Adipose tissue (tissue), 3 donors: ENCODE measurements at places on chromosomes 5 and 9. TPM values are rescaled to one million over a fixed set of nuclear protein-coding genes. Genes with fewer than 3 reads are reported as not detected.

Gene WNT8A
- not detected for polyA plus RNA-seq

Gene SH3TC2
- 0.33 TPM for polyA plus RNA-seq

Gene CD72
- polyA plus RNA-seq = 3.0 TPM

Gene RGS7BP
- polyA plus RNA-seq = 0.79 TPM

Gene DCAF10
- 9.6 TPM for polyA plus RNA-seq

Gene SEMA6A
- 5.8 TPM for polyA plus RNA-seq

Gene ACSL6
- 0.64 TPM for polyA plus RNA-seq

Gene CCNJL
- 1.3 TPM for polyA plus RNA-seq

Gene PROB1
- 0.32 TPM for polyA plus RNA-seq

Gene ALDH1A1
- polyA plus RNA-seq = 182 TPM

Gene BNC2
- polyA plus RNA-seq = 3.9 TPM

Gene CTNNAL1
- 26.5 TPM for polyA plus RNA-seq

Gene MPDZ
- 4.0 TPM for polyA plus RNA-seq

Gene SPATA31C2
- polyA plus RNA-seq = not detected

Gene GFI1B
- 0.02 TPM for polyA plus RNA-seq

Gene WNK2
- 1.3 TPM for polyA plus RNA-seq

Gene OTP
- polyA plus RNA-seq = not detected

Gene SH3GL2
- 0.58 TPM for polyA plus RNA-seq

Gene SCGB3A2
- polyA plus RNA-seq = not detected

Gene MUSK
- polyA plus RNA-seq = 0.06 TPM

Gene LCN15
- polyA plus RNA-seq = not detected

Gene CDO1
- 65.9 TPM for polyA plus RNA-seq

Gene ACTBL2
- 0.01 TPM for polyA plus RNA-seq

Gene SMIM33
- polyA plus RNA-seq = not detected

Gene SCGB3A1
- polyA plus RNA-seq = 1.1 TPM

Gene SMC5
- polyA plus RNA-seq = 10.3 TPM

Gene FYB1
- polyA plus RNA-seq = 1.1 TPM

Gene ADAMTSL1
- polyA plus RNA-seq = 0.56 TPM
